Dorsolateral prefrontal cortex (tissue), 122 donors: ENCODE measurements at places on chromosomes 2 and 18. TPM values are rescaled to one million over a fixed set of nuclear protein-coding genes. Genes with fewer than 3 reads are reported as not detected.
A peak's percentile ranks its signal among the peaks of the same experiment; 100 is the strongest.

Gene ALK
- total RNA-seq: 5.7 TPM

Gene ARMC9
- total RNA-seq: 51.3 TPM

Gene LGALSL
- total RNA-seq: 27.4 TPM

Gene EVA1A
- 0.38 TPM for total RNA-seq

Gene SH3RF3
- 16.1 TPM for total RNA-seq

Gene PRSS56
- 0.76 TPM for total RNA-seq

Gene SERPINB10
- not detected for total RNA-seq

Gene GALM
- total RNA-seq: 2.4 TPM

Gene NBAS
- 71.6 TPM for total RNA-seq

GRCh38 chr2:46748121-46748520 is 167.5 kb downstream of the MCFD2 start:
- no peak for DNase-seq

- no peak for DNase-seq
These were observed 251.6 kb downstream of the NUP35 start for GRCh38 chr2:183375821-183376220.

DNA sequence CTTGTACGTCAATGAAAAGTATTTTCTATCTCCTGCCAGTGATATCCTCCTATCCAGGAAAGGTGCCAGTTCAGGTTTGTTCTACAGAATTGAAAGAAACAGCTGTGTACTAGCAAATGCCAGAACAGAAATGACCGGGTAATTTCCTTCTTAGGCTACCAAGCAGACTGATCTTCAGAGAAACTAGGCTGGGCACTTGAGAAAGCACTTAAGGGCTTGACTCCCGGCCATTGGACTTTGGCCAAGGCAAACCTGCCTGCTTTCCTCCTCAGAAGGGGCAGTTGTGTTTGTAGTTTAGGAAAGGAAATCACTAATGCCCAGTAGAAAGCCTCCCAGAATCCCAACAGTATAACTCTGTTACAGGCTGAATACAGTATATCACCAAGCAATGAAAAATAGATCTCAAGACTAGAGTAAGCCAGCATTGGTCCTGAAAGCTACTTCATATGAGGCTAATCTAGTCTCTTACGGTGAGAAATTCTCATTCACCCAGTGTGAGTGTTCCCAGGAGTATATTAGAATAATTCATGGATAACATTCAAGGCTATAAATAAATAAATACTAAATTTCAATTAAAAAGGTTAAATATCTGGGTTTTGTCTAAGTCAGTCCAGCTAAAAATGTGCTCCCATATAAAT is 43.0 kb upstream of the COL5A2 start:
- no peak for DNase-seq

DNA sequence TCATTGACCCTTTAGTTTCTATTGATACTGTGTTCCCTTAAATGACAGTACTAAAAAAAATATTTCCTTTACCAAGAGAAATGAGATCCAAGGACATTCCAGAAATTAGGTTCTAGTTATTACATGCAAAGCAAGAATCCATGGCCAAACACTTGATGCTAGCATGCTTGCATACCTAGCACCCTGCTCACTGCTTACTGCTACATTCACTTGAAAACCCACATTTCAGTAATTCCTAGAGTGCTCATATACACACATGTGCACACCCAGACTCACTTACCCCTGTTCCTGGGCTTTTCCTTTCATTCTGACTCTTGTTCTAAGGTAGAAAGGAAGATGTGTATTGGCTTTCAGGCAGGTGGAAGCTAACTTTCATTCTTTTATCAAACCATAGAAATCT is 395.9 kb downstream of the THSD7B start:
- DNase-seq: no peak

DNA sequence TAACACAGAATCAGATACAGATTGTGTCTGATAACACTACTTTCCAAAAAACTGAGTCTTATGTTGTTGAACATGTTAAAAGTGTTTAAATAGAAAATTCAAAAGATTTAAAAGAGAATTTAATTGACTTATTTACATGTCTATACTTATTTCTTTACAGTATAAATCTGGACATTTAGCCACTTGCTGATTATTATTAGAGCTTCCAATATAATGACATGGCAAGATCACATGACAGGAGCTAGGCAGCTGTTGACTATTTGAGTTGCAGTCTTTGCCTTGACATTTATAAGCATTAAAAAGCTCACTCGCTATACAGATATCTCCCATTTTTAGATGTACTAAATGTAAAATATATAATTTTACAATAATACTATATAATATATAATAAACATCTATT is 6.4 kb upstream of the TMEFF2 start:
- DNase-seq: no peak

DNA sequence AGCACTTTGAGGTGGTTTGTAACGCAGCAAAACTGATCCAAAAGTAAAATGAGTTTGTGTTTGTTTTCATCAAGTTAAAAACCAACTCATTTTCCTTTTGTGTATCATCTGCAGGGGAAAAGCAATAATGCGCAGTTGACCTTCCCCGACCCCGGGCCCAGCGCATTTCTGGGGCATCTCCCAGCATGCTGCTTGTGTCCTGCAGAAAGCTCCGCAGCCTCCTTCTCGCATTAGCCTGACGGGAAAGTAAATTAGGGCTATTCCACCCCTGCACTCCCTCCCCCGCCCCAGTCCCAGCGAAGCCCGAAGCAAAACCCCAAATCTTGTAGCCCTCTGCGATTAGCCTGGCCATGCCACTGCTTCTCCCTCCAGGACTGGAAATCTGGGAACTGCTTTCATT is 82.0 kb upstream of the PPM1B start:
- peak; percentile 17 for DNase-seq

DNA sequence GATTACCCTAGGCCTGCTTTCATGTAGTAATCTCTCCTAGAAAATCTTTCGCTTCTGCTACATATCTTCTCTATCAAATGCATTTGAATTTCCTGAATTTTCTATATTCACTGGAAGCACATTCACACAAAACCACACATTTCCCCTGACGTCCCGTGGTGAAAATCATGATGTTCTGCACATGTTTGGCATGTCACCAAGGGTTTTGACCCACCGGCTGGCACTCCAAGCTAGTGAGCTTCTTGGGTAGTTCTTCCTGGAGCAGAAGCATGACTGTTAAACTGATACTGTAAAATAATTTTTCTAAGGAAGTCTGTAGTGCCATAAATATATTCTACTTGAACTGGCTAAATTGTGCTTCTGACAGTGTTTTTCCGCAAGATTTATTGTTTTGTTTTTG is 510.1 kb upstream of the SLC8A1 start:
- DNase-seq: no peak

DNA sequence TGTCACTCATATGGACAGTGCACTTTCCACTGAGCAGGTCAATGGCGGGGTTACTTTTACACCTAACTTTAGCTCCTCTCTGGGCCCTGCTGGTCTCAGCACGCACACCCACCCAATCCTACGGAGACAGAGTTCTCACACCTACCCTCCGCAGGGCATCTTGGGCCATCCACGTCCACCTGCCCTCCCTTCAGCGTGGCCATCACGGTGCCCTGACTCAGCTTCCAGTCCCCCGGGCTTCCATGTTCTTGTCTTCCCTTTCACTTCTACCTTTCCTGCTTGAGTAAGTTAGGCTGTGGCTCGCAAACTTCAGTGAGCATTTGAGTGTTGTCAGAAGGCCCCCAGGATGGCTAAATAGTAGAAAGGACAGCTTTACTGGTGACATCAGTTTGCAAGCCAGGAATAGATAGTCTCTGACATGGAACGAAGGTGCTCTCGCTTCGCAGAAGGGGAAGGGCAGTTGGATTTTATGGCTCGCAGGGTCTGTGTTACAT is 232.4 kb downstream of the SEPTIN10 start:
- no peak for DNase-seq

GRCh38 chr2:240517342-240517741 is 40.4 kb downstream of the ANKMY1 start:
- no peak for DNase-seq

GRCh38 chr2:82062463-82062862 is 1757.9 kb upstream of the LRRTM1 start:
- no peak for DNase-seq

- DNase-seq: no peak
These were observed 1127.5 kb upstream of the CELF4 start for GRCh38 chr18:38693104-38693503.

- no peak for DNase-seq
These were observed 100.2 kb upstream of the ID2 start for GRCh38 chr2:8581601-8582041.

DNA sequence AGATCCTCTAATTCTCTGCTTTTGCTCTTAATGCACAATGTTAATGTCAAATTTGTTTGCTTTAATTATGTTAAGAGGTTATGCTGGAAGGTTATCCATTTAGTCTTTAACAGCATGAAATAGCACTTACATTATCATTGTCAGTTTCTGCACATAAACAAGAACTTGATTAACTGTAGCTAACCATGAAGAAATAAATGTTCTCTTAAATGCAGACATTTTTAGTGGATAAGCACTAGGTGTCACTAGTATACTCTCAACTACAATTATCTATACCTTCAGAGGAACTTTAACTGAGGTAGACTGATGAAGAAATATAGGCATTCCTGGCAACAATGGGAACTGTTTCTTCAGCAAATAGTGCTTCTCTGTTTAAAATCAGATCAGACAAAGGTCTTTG is 178.8 kb upstream of the CHST9 start:
- DNase-seq: no peak

DNA sequence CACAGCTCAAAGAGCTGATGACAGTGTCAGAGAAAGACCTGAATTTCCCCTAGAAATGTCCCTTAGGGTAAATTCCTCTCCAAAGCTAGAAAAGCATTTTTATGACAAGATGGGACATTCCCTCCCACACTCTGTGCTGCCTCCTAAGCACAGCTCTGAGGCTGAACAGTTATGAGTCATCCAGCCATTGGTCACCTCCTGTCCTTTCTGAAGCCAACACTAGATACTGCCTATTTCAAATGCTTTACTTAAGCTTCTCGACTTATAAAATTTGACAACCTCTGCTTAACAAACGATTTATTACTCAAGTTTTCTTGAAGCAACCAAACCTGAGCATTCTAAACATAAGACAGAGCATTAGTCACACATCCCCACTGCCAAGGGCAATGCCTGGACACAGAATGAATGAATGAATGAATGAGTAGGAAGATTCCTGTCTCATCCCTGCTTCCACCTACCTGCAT is 35.4 kb downstream of the B4GALT6 start:
- no peak for DNase-seq

DNA sequence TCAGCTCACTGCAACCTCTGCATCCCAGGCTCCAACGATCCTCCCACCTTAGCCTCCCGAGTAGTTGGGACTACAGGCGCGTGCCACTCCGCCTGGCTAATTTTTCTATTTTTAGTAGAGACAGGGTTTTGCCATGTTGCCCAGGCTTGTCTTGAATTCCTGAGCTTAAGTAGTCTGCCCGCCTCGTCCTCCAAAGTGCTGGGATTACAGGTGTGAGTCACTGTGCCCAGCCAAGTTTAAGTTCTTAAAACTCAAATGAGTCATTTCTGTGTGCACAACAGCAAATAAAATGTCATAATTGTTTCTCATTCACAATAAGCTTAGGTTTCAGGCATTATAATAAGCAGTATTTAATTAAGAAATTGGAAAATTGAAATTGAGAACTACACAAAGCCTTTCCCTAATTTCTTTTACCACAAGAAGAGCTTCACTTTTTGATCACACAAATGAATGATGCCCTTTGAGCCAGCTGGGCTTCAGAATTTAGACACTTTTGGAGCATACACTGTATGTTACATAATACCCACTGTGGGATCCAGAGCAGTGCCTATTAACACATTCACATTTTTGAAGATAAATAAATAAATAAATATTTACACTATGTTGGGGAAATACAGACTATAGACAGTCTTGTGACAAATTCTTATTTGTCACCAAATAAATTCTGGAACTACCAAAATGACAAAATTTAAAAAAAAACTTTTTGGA is 8.6 kb upstream of the ME2 start:
- DNase-seq: no peak

DNA sequence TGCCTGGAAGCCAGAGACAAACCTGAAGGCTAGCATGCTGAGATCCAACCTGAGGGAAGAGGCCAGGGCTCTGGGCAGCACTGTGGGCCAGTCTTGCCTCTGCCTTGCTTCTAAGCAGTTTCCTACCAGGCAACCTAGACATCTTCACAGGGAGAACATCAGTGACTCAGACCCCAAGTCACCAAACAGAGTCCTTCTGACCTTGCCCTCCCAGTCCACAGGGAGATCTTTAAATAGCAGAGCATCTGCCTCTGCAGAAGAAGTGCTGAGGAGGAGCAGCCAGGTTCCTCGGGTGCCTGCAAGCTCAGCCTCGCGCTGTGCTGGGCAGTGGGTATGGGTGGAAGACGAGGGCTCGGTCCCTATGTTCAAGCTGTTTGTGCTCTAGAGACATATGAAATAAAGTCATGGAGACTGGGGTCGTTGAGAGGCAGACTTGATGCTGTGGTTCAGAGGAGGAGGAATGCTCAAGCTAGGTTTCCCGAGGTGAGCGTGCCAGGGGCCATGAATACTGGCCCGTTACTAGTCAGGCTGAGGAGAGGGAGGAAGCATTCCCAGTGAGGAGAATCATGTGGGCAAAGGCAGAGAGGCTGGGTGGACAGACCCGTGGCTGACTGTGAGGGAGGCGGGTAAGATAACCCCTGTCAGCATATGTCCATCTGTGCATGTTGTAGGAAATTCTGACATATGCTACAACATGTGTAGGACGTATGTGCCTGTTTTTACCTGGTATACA is 66.5 kb downstream of the BOLA3 start:
- no peak for DNase-seq

- DNase-seq: no peak
These were observed 90.0 kb upstream of the CTDP1 start for GRCh38 chr18:79589601-79590091.

DNA sequence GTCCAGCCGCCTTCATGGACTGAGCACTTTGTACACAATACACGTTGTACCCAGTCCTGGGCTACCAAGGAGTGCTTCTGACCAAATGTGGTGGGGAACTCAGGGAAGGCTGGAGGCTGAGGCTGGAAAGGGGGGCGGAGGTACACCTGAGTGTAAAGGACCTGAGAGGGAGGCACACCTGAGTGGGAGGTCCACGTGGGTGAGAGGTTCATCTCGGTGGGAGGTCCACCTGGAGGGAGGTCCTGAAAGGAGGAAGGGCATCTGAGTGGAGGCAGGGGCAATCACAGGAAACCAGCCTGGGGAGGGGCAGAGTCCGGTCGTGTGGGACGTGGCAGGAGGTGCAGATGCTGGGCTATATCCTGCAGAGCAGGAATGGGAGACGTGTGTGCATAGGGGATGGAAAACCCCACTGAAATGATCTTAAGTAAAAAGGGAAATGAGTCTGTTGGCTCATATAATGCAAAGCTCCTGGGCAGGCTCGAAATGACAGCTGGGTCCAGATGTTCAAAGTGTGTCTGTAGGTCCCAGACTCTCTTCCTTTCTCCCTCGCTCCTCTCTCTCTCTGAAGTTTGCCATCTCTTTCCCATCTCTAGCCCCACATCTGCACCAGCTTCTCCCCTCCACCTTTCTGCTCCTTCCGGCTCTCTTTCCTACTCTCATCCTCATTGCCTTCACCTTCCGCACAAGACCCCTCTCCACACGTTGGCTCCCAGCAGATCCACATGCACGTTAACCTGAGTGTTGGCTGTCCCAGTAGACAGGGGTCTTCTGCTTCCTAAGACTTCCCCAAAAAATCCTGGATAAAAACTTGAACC is 137.7 kb downstream of the PXDN start:
- no peak for DNase-seq

GRCh38 chr2:132620115-132620514 is 49.9 kb downstream of the LYPD1 start:
- DNase-seq: no peak
